ENCODE measurements at places on chromosomes 3 and 15.
A peak's percentile ranks its signal among the peaks of the same experiment; 100 is the strongest.

DNA sequence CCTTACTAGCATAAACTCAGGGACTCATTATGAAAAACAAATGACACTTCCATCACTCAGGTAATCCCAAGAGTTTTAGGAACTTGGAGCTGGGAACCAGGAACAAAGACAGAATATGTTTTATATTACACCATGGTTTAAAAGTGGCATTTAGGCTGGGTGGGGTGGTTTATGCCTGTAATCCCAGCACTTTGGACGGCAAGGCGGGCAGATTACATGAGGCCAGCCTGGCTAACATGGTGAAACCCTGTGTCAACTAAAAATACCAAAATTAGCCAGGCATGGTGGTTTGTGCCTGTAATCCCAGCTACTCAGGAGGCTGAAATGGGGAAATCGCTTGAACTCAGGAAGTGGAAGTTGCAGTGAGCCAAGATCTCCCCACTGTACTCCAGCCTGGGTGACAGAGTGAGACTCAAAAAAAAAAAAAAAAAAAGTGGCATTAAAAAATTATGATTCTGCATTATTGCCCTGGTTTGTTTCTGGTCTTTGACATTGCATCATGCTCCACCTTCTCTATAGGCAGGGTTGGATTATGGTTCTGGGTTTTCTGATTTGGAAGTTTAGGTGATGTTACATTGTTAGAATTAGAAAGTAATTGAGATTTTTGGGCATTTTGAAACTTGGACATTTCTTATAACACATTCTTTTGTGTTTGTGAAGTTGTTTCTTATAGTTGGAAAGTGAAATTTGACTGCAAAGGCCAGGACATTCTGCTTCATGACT lies 19.0 kb downstream of the SQOR start:
- no peak for DNase-seq

- peak; percentile 6 for DNase-seq
These were observed 61.0 kb downstream of the CYFIP1 start for GRCh38 chr15:22919171-22919570.

GRCh38 chr15:65856821-65857455 lies 12.4 kb upstream of the RAB11A start:
- peak; percentile 66 for DNase-seq

- DNase-seq, result no peak
These were observed 16.2 kb downstream of the RBP2 start for GRCh38 chr3:139460076-139460475.

- no peak for DNase-seq
These were observed 43.7 kb downstream of the CHRD start for GRCh38 chr3:184423561-184423960.
